ENCODE measurements at places on chromosomes 7 and 10.

DNA sequence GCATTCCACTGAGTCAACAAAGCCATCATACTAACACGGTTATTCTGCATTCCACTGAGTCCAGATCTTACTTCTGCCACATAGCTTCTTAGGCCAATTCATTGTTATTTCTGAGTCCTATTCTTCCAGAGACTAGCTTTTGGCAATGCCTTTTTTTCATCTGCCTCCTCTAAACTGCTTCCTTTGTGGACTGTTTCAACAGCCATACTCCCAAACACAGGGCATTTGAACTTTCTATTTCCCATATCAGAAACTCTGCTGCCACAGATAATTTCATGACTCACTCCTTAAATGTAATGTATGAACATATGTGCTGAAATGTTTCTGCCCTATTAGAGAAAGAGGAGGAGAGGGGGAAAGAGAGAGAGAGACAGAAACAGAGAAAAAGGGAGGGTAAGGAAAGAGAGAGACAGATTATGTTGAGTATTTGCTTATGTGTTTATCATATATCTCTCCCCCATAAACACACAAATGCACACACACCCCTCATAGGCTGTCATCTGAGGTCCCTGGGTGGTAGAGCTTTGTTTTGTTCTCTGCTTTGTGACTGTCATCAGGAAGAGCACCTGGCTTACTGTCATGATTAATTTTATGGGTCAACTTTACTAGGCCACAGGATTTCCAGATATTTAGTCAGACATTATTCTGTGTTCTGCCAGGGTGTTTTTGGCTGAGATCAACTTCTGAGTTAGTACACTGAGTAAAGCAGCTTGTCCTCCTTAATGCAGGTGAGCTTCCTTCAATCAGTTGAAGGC, 308.0 kb upstream of the KCND2 start:
- DNase-seq, result no peak

DNA sequence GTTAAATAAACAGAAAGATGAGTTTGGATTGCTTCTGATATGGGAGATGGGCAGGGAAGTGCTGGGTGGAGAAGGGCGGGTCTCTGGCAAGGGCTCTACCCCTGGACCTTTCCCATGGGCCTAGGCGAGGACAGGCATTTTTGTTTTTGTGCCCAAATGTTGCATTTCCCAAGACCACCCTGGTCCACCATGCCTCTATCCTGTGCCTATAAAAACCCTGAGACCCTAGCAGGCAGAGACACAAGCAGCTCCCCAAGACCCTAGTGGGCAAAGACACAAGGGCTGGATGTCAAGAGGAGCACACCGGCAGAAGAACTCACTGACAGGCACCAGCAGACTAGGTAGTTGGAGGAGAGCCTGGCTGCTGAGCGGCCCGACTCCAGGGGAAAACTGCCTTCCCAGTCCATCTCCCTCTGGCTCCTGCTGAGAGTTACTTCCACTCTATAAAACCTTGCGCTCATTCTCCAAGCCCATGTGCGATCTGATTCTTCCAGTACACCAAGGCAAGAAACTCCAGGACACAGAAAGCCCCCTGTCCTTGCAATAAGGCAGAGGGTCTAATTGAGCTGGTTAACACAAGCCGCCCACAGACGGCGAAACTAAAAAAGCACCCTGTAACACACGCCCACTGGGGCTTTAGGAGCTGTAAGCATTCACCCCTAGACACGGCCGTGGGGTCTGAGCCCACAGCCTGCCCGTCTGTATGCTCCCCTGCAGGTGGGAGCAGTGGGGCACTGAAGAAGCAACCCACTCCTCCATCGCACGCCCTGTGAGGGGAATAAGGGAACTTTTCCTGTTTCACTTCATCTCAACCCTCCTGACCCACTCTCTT, 291.4 kb downstream of the PTPRN2 start:
- DNase-seq, result no peak

GRCh38 chr7:129553899-129554461, 51.6 kb downstream of the SMKR1 start:
- no peak for DNase-seq

DNA sequence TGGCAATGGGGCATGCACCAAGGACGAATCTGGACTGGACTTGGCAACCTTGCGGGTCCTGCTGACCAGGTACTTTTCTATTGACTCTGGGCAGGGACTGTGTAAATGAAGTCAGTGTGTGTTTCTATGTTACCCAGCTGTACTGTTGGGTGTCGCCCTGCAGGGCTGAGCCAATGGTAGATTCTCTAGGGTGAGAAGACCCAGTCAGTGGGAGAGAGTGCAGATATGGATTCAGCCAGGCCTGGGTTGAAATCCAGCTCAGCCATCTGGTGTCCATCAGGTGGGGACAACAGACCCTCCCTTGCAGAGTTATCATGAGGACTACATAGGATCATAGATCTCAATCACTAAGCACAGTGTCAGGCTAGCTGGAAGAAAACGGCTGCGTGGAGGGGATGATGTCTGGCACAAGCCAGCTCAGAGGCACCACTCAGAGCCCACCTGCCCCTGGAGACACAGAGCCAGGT, 4.9 kb upstream of the PPIF start:
- DNase-seq, result no peak

DNA sequence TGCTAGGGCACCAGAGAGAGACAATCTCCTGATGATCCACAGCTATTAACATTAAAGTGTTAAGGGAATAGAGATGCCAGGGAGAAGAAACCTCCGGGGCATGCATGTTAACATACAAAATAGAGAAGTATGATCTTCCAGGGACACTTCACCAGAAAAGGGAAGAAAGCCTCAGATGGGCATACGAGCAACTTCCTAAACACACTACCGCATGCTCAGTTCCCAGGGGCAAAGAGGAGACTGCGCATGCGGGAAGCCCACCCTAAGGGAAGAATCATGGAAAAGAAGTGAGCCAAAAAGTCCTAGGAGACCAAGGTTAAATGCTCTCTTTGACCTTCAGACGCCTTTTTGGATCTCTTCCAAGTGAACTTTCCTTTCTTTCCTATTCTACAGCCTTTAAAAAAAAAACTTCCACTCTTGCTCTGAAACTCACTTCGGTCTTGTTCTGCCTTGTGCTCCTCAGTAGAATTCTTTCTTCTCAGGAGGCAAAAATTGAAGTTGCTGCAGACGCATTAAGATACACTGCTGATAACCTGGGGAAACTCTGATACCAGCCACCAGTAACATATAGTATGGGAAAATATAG, 1211.3 kb downstream of the REEP3 start:
- no peak for DNase-seq

GRCh38 chr10:131492211-131492857, 180.8 kb upstream of the TCERG1L start:
- DNase-seq, result no peak

DNA sequence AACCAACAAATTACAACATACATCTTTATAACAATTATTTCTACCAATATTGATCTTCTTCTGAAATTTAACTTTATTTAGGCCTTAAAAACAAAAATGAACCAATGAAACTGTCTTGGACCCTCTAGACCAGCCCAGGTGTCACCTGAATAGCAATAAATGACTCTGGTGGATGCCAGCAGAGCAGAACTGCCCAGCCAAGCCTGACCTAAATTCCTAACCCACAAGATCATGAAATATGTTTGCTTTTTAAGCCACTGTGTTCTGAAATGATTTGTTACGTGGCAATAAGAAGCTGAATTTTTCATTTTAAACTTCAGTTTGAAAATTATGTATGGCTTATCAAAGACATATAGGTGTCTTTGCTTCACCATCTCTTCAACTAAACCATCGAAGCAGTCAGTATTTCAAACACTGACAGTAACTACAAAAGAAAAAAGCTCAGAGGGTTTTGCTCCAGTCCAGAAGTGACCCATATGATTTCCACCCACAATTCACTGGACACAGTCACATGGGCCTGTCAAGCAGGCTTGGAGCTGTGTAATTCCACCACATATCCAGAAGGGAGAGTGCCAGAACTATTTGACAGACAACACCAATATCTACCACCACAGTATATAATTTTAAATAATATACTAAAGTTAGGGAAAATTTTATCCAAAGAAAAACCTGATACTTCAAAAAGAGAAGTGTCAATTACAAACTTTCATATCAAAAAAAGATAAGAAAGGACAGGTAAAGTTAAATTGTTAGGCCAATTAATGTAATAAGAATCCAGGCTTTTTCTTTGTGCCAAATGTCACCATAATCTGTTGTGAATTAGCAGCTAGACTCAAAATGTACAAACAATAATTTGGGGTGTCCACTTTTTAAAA, 94.5 kb downstream of the KMT2C start:
- peak; percentile 49 for DNase-seq

DNA sequence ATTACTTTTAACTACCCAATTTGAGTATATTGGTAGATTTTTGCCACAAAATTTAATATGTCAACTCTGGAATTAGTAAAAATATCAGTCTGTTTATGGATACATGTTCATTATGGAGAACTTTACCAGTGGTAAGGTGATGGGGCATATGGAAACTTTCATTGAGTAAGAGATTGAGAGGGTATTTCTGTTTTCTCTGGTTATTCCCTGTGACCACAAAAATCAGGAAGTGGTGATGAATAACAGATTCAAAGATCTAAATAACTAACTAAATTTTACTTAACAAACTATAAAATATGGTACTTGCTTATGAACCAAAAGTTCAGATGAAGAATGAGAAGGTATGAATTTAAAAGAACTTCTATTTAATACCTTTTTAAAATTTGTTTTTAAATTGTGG, 22.1 kb upstream of the STEAP4 start:
- no peak for DNase-seq

GRCh38 chr7:140542228-140542603, 62.9 kb upstream of the MKRN1 start:
- DNase-seq, result no peak

DNA sequence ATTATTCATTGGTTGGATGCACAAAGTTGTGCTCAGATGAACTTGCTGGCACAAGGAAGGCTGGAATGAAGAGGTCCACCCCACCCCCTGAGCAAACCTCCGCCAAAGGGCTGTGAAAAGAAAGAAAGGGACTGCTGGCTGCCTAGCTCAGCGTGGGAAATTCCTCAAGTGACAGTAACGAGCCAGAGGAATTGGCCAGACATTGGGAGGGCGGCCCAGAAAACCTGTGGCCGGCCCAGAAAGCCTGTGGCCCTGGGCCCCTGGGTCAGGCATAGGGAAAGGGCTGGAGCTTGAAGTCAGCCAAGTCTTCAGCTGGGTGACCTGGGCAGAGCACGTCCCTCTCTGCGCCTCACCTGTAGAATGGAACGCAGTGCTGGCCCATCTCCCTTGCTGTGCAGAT, 30.6 kb upstream of the CTBP2 start:
- no peak for DNase-seq

- DNase-seq, result no peak
Measured at GRCh38 chr10:110643653-110644597, at the start of gene RBM20. Gene RBM20 (plus strand): TSS chr10:110644336. CDS start chr10:110644455, 119 bp downstream.

GRCh38 chr10:49446031-49446430, 50.1 kb upstream of the DRGX start:
- DNase-seq, result no peak

GRCh38 chr10:68081916-68082315, 6.8 kb upstream of the HERC4 start:
- DNase-seq, result no peak

- peak; percentile 35 for DNase-seq
Measured at GRCh38 chr10:5442065-5442989, 30.0 kb downstream of the NET1 start.

- no peak for DNase-seq
Measured at GRCh38 chr10:118926903-118927302, 102.6 kb upstream of the NANOS1 start.

DNA sequence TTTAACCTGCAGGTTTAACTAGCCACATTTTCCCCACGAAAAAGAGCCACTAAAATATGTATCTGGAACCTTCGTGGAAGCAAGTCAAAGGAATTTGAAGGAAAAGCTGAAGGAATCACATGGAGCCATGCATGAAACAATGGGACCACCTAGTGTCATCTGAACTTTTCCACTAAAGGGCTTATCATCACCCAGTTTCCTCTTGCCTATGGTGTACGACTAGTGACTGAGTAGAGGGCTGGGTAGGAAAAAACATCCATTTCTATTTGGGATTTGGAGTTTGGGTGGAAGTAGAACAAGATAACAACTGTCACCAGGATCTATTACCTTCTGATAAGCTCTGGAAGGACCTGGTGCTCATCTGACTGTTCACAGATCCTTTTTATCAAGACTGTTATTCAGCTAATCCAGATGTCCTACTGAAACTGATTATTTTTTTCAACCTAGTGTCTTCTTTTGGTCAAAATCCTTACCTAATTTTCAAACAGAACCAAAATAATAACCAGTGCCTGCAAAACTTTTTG, 153.2 kb upstream of the COL1A2 start:
- DNase-seq, result no peak

- no peak for DNase-seq
Measured at GRCh38 chr7:98641646-98642500, 24.8 kb downstream of the NPTX2 start.

DNA sequence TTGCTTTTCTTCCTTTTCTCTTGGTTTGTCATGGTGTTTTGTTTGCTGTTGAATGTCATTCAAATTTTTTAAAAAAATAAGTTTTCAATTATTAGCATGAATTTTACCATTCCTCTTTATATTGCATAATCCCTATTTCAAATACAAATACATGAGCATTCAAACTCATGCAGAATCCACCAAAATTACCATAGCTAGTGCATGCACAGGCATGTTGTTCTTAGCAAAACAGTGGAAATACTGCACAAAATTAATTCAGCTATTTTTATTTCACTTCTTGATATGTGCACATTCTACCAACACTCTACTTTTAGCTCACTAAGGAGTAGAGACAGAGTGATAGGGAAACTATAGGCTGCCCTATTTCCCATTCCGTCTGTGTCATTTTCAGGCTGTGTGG, 670.1 kb upstream of the LRRN3 start:
- DNase-seq, result no peak

DNA sequence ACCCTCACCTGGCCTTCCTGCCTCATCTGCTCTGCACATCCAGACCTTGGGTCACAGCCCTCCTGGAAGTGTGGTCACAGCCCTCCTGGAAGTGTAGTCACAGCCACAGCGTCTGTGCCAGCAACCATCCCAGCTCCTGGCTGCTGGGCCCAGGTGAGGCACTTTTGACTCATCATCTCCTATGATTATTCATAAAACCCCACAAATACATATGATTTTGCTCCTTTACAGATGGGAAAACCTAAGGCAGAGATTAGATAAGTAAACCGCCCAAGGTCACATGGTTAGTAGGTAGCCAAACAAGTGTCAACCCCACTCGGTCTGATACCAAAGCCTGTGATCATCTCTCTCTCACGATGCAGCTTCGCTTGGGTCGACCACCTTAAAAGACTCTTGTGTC, 94.3 kb downstream of the PRLHR start:
- DNase-seq, result no peak

- peak; percentile 7 for DNase-seq
Measured at GRCh38 chr7:105141068-105141467, 127.1 kb downstream of the KMT2E start.

DNA sequence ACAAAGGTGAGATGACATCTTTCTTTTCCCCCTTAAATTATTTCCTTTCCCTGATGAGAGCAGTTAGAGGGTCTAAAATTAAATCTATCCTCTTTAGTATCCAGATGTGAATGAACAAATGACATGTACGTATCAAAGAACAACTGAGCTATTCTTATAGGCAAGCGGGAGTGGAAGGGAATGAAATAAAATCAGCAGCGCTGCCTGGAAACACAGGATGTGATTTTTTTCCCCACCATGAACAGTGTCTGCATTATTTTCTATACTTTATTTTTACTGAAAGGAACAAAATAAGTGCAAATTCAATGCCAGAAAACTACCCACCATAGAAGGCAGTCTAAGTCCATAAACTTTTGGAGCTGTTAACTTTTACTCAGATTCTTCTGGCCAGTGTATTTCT, 40.6 kb downstream of the SLC26A4 start:
- DNase-seq, result no peak

- DNase-seq, result no peak
Measured at GRCh38 chr7:135706858-135707569, 21.0 kb downstream of the SLC13A4 start.
